GM13977 (cell line): ENCODE measurements at places on chromosomes 13 and 19.

GRCh38 chr19:8208922-8209461 is at the start of gene CERS4:
Gene CERS4, plus strand, starts transcription at chr19:8209370. Its CDS starts 41,707 bp downstream, at chr19:8251077.
- DNase-seq = peak; percentile 99

GRCh38 chr19:19033176-19033425 is 216 bp downstream of the SUGP2 start:
- DNase-seq = no peak

- DNase-seq = no peak
Measured at GRCh38 chr19:38503077-38503410, 69.6 kb downstream of the RYR1 start.

DNA sequence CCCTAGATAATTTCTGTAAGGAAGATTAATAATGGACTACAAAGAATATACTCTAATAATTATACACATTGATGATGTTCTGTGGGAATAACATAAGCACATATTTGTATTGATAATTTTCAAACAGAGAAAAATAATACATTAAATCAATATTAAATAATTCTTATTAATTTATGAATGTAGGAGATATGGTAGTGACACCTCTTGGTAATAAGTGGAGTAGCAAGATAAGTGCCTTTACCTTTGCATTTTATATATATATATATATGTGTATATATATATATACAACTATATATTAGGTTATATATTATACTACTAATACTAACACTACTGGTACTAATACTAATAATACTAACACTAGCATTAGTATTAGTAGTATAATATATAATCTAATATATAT is 905.8 kb downstream of the SLITRK1 start:
- no peak for DNase-seq

GRCh38 chr19:6532244-6532999 is 1.6 kb downstream of the TNFSF9 start:
- peak; percentile 84 for DNase-seq

DNA sequence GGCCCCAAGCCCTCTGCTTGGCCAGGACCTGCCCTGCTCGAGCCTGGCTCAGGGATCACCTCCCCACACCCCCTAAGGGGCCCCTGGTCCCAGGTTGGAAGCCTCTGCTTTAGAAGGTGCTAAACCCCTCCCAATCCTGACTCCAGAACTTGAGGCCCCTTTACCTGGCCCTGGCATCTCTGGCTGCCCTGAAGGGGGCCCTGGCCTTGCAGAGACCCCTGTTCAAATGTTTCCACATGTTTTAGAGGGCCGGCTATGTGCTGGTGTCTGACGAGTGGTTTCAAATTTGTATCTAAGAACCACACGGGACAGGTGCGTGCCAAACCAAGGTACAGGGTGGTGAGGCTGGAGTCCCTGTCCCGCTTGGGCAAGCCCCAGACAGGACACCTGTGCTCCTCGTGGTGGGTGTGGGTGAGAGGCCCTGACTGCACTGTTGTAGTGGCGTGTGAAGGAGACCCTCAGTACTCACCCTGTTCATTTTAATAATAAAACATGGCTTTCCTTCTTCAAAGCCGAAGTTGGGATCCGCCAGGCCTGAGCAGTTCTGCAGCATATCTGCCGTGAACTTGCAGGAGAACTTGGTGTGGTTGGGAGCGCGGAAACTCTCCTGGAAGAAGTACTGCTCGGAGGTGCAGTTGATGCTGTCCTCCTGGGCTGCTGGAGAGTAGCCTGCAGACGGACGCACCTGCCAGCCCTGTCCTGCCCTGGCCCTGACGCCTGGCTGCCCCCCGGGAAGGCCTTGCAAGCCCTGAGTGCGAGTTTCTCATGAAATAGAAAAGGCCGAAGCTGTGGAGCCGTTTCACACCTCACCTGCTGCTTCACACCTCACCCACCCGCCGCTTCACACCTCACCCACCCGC is 5.4 kb downstream of the ATP4B start:
- DNase-seq = no peak

GRCh38 chr19:13212759-13213330 is 62.6 kb downstream of the IER2 start:
- DNase-seq = peak; percentile 69

DNA sequence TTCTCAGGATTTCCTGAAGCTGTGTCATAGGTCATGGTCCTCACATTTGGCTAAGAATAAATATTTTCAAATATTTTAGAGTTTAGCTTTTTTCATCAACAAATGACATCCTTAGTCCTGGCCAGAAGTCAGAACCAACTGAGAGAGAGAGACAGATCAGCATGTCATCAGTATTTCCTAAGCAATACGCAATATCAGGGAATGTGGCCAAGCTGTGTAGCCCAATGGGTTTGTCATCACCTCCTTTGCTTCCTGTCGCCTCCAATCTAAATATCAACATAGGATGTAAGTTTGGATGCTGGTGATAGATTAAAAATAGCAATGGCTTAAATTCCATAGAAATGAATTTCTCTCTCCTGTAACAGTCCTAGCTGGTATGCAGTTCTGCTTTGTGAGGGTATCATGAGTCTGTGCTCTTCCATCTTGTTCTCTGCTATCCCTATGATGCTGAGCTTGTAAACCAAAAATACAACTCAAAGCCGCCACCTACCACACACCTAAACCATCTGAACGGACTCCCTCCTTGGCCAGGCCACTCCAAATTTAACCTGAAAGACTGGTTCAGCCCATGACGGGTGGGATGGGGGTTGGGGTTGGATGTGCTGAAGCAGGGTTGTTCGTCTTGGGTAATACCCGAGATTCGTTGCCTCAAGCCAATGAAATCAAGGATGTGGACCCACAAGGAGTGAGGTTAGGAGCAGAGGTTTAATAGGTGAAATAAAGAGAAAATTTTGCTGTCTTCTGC is 10.0 kb upstream of the IGSF23 start:
- no peak for DNase-seq

DNA sequence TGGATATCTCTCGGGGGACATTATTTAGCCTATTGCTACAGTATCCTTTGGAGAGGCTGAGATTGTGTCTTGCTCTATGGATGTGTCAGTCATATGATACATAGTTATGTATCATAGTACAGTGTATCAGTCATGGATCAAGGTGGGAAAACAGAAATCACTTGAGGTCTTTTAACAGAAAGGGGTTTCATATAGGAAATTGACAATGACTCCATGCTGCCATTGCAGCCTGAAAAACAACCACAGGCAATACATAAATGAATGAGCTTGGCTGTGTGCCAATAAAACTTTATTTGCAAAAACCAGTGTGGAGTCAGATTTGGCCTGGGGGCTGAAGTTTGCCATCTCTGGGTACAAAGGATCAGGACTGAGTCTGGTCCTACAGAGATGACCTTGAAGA is 35.4 kb downstream of the COLGALT1 start:
- DNase-seq = no peak

DNA sequence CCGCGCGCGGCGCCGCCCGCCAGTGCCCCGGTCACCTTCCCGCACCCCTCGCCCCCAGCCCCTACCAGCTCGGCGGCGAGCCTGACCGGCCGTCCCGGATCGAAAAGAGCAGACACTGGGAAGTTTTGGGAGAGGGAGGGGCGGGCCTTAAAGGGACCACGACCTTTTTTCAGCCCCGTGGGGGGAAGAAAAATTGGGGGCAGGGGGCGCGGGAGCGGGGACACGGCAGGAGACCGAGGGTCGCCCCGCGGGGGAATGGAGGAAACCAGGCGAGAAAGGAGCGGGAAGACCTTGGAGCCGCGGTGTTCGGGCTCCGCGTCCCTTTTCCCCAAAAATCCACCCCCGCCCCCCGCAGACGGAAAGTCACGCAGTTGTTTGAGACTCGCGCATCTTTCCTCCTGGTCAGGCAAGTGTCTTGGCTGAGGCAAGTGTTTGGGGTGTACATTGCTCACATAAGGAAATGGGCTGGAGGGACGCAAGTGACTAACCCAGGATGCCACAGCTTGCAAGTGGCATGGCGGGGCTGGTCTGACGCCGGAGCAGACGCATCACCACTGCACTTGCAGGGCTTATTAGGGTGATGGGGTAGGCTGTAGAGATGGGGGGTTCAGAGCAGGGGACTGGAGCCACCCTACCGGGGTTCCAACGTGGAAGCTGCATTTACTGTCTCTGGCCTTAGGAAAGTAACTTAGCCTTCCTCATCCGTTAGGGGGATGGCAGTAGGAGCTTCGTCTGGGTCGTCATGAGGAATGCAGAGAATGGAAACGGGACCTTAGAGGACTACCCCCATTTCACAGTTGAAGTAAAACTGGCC is 2.7 kb upstream of the HNRNPL start:
- no peak for DNase-seq

DNA sequence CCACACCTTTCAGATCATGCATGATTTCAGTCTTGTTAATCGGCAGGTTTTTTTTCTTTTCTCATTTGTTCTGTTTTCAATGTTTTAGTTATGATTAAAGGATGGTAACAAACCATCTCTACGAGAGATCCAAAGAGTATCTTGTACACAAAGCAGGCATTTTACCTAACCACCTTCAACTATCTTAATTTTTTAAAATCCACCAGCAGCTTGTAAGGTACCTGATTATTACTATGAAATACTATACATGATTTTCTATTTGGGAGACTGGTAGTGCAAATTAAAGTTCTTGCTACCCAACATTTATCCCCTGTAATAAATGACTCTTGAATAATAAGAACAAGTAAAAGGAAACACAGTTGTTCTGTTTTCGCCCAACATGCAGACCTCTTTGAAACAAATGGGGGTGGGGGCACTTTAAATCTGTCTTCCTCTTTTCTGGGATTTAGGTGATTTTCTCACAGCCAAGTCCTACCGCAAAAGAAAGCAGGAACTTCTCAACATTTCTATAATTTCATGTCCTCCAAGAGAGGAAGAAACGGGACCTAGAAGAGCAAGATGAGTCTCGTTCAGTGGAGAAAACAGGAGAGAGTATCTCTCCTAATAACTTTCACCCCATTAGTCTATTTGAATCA is 3.6 kb downstream of the POU4F1 start:
- no peak for DNase-seq

- no peak for DNase-seq
Measured at GRCh38 chr19:38632476-38633213, 13.7 kb downstream of the EIF3K start.

GRCh38 chr19:33679696-33680095 is 57.9 kb downstream of the CHST8 start:
- no peak for DNase-seq

GRCh38 chr19:1507763-1508506 is 4.9 kb downstream of the ADAMTSL5 start:
- DNase-seq = peak; percentile 99

DNA sequence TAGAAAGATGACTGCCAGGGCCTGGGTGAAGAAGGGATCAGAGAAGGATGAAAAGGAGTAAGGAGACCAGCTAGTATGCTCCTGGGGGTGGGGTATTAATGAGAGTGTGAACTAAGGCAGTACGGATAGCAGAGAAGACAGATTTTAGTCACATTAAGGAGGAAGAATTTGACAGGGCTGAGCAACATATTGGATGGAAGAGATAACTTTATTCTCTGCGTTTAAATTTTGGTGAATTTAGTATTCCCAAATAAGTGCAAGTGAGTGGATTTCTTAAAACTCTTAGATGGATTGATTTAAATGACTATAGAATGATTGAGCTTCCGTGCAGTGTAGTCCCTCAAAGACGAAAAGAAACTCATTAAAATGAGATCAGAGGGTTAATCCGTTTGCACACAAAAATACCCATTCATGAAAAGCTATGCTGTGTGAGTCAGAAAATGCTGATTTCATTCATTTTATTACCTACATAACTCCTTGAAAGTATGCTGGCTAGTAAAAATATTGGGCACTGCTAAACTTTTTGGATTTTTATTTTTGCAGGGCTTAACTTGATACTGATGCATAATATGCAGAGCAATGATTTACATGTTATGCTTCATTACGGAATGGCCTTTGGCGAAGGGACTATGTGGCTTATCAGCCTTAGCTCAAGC is 54.1 kb downstream of the WDFY2 start:
- no peak for DNase-seq

GRCh38 chr13:107886118-107886517 is 329.2 kb downstream of the LIG4 start:
- DNase-seq = no peak

DNA sequence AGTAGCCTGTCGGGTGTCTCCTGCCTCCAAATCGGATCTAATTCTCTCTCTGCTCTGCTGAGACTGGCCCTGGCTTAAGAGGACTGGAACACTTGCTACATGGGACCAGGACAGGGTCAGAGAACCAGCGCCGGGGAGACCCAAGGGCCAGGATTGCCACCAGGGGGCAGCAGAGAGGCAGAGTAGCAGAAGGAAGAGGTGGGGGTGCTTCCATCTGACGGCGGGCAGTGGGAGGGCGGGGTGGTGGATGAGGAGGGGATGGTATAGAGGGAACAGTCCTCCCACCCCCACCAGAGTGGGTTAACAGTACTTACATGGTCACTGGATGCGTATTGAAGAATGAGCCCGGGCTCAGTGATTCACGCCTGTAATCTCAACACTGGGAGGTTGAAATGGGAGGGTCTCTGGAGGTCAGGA is 11.9 kb downstream of the SELENOW start:
- peak; percentile 82 for DNase-seq

DNA sequence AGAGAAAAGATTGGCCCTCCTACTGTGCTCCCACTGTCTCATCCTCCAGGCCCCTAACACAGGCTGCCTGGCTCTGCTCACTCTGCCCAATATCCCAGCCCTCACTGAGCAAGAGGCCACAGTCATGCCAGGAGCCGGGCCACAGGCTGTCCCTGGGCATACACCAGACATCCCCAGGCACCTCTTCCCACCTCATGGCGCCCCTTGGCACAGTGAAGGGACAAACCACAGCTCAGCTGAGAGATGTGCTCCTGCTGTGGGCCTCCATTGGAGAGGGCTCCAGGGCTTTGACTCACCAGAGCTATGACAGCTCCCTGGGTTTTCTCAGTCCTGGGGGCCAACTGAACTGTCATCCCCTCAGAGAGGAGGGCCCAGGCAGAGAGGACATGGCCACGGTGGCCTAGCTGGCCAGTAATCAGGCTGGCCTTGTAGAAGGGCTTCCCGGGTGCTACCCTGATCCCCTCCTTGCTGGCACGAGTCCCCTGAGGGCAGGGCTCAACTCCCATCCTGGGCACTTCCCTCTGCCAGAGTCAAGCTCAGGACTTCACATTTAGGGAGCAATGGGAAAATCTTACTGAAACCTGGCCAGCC is 220.9 kb downstream of the TUBA3C start:
- DNase-seq = no peak

- no peak for DNase-seq
Measured at GRCh38 chr19:41915021-41915775, 13.1 kb downstream of the ERFL start.

GRCh38 chr13:87777387-87777786 is 106.2 kb downstream of the SLITRK5 start:
- DNase-seq = no peak

DNA sequence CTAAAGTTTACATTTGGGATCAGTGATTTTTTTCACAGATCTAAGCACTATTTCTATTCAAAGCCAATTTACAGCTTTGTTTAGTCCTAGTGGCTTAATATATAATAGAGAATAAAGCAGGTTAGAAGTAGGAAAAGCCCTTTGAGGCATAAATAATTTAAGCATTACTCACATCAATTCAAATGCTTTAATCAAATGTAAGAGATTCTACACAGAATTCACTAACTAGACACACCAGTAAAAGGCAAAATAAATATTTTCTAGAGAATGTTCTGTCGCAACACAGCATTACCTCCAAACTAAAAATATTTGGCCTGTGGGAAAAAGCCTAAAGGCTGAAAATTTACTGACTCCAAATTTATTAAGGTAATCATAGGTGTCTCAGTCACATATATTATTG is 31.3 kb downstream of the KCTD12 start:
- DNase-seq = no peak

GRCh38 chr19:34274827-34275625 is 20.7 kb downstream of the GARRE1 start:
- DNase-seq = no peak

- DNase-seq = peak; percentile 48
Measured at GRCh38 chr13:73967397-73968165, 166.6 kb downstream of the KLF12 start.
